NK-92 treated with Interleukin-12 subunit alpha and Interleukin-12 subunit beta, amount 100 ng/mL, for 24 hours (cell line): ENCODE measurements at places on chromosomes 4 and X.
A peak's percentile ranks its signal among the peaks of the same experiment; 100 is the strongest.

DNA sequence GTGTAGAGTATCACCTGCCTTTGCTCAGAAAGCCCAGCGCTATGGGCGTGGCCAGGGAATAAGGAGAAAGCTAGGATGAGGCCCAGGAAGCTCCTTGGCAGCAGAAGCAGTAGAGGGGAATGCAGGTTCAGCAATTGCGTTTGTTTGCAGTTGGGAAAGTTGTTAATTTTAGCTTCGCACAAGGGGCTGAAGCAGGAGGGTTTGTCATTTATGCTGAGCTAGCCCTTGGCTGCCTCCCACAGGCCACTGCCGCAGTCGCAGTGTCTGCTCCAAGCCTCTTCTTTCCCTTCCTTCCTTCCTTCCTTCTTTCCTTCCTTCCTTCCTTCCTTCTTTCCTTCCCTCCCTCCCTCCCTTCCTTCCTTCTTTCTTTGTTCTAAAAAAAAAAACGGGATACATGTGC is 21.5 kb downstream of the FRMPD3 start:
- DNase-seq = no peak

DNA sequence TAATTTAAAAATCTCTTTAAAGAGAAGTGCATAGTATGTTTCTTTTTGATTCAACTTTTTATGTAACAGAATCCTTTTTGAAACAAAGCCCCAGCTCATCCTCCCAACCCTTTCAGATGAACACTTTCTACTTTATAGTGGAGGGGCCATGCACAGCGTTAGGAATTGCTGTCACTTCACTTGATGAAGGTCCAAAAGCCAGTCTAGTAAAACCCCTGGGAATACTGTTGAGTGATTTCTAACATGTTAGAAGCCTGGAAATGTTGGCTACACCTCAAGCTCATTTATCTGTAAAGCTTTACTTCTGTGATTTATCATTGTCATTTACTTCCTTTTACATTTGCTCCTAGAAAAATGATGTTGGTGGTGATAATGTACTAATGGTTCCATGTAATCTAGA is 1608.9 kb upstream of the TENM3 start:
- no peak for DNase-seq

DNA sequence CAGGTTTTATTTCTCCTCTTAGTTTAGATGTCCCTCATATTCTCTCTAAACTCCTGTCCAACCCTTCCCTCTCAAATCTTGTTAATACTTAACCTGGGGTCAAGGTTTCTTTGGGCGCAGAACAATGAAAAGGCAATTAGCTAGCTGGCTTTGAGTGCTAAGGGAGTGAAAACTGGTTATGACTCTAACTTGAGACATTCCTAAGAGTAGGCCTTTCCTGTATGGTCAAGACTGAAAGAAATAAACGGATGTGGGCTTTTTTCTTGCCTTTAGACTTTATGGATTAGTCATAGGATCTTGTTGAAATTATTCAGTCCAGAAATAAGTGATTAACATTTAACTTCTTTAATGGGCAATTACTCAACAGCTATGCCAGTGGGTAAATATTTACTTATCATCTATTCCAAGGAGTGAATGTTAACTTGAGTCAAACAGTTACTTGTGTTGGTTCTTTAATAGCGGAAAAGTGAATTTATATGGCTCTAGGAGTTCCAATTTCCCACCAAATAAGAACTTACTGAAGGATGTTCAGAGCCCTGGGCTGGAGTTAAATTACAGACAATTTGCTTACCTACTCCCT is 141.7 kb upstream of the SCML1 start:
- no peak for DNase-seq

- no peak for DNase-seq
Observed at GRCh38 chrX:51876441-51876840, 17.0 kb upstream of the MAGED1 start.

- DNase-seq = peak; percentile 55
Observed at GRCh38 chr4:173370130-173370476, 651 bp upstream of the SAP30 start.

GRCh38 chr4:107564326-107564725 is 155.7 kb downstream of the PAPSS1 start:
- no peak for DNase-seq

- DNase-seq = no peak
Observed at GRCh38 chr4:145279122-145279960, 99.0 kb upstream of the OTUD4 start.

DNA sequence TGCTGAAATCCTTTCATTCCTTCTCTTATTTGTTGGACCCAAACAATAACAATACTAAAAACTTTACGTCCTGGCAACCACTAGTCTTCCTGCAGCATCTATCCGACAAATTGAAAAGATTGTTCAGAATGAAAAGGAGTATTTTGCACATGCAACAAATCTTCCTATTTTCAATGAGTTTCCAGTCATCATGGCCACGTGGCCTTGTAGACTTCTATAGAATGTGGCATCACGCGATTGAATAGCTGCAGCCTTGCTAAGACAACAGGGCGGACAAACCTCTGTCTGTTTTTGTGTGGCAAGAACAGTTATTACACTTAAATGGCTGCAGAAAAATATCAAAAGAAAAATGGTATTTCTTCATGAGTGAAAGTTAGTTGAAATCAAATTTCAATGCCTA is 297.9 kb upstream of the LCORL start:
- DNase-seq = no peak

GRCh38 chr4:120399826-120400225 is 333.2 kb upstream of the MAD2L1 start:
- DNase-seq = no peak

DNA sequence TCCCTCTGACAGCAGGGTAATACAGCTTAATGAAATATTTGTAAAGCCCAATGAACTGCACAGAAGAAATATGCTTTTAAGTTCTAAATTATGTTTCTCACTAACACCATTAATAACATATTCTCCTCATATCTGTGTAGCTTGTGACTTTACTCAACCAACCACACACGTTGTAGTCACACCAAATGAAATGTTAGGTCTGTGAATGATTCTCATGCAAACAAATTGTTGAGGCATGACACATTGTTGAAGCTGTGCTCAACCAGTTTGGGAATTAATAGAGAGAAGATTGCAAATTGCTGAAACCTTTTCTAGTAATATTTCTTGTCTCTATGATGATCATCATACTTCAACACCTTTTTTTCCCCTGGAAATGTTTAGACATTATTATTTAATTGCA is 645.9 kb downstream of the PCDH7 start:
- DNase-seq = no peak

DNA sequence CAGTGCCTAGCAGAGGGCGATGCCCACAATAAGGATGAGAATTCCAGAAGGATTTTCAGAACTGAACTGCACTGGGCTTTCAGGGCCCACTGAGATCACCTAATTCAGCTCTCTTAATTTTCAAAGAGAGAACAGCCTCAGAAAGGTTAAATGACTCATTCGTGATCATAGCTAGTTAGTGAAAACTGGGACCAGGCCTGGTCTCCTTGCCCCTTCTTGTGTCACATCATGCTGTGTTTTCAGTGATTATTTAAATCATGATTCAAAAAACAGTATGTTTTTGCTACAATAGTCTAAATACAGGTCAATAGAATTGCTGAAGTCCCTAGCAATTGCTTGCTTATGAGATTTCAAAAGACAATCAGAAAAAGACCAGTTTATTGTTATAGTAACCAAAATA is 136.4 kb upstream of the PLAC1 start:
- no peak for DNase-seq

GRCh38 chrX:13658602-13659001 is 5.7 kb downstream of the TCEANC start:
- no peak for DNase-seq

DNA sequence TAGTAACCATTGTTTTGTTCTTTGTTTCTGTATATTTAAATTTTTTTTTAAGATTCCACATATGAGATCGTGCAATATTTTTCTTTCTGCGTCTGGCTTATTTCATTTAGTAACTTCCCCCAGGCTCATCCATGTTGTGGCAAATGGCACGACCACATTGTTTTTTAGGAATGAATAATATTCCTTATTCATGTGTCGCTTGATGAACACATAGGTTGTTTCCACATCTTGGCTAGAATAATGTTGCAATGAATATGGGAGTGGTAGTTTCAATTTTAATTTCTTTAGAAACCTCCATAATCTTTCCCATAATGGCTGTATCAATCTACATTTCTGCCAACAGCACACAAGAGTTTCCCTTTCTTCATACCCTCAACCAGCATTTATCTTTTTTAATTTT is 166.8 kb upstream of the NR3C2 start:
- no peak for DNase-seq

DNA sequence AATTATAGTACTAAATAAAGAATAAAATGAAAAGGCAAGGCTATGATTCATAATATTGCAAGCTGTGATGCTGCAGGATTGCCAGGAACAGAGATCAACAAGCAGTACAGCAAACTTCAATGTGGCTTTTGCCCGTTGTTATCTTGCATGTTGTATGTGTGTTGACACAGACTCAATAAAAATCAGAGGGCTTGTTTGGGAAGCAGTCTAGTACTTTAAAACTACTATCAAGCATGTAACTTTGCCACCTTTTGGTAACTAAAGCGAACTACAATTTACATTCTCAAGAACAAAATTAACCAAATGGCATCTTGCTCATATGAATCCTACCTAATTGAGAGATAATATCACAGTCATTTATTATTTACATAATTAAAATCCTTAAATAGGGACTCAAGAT is 79.8 kb upstream of the GPM6A start:
- DNase-seq = no peak

- DNase-seq = no peak
Observed at GRCh38 chr4:40629401-40630334, at the start of gene RBM47. TSS of gene RBM47 (minus strand) at chr4:40629864. CDS start at chr4:40438893, 190,971 bp downstream.

DNA sequence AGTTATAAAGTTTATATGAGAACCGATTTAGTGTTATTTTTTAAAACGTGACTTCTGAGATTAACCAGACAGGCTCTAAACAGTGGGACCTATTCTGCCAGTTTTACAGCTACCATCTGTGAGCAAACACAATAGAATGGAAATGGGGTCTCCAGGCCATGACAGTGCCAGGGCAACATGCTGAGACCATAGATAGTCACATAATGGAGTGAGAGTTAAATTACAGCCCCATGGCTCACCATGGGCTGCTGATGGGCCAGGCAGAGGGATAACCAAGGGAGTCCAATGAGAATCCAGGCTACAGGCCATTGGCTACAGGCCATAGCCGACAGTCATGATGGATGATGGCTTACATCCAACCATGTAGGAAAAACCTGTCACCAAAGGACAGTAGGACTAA is 183.5 kb upstream of the NDP start:
- no peak for DNase-seq

GRCh38 chrX:70166601-70167590 is 10.4 kb upstream of the DGAT2L6 start:
- DNase-seq = no peak

DNA sequence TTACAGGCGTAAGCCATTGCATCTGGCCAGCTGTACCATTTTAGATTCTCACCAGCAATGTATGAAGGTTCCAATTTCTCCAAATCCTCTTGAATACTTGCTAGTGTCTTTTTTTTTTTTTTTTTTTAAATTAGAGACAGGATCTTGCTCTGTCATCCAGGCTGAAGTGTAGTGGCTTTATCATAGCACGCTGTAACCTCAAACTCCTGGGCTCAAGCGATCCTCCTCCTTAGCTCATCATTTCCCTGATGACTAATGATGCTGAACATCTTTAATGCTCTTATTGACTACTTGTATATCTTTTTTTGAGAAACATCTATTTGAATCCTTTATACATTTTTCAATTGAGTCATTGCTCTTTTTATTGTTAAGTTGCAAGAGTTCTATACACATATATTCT is 40.3 kb downstream of the HDAC8 start:
- no peak for DNase-seq

- no peak for DNase-seq
Observed at GRCh38 chrX:21379991-21380390, 5.8 kb downstream of the CNKSR2 start.

- DNase-seq = no peak
Observed at GRCh38 chrX:40151211-40152172, 53.7 kb upstream of the BCOR start.

DNA sequence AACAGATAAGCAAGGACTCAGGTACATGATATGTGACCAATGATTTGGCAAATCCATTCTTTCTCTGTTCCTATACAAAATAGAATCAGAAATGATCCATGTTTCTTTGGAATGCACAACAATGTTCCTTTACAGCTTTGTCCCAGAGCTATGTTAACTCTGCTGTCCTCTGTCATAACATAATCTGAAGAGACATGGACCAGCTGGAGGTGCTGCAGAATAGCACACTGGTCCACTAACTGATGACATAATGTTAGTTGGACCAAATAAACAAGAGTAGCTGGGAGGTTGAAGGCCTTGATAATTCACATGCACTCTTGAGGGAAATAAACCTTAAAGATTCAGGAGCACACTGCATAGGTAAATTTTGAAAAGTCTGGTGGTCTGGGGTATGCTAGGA is 23.0 kb upstream of the DHX15 start:
- DNase-seq = no peak

DNA sequence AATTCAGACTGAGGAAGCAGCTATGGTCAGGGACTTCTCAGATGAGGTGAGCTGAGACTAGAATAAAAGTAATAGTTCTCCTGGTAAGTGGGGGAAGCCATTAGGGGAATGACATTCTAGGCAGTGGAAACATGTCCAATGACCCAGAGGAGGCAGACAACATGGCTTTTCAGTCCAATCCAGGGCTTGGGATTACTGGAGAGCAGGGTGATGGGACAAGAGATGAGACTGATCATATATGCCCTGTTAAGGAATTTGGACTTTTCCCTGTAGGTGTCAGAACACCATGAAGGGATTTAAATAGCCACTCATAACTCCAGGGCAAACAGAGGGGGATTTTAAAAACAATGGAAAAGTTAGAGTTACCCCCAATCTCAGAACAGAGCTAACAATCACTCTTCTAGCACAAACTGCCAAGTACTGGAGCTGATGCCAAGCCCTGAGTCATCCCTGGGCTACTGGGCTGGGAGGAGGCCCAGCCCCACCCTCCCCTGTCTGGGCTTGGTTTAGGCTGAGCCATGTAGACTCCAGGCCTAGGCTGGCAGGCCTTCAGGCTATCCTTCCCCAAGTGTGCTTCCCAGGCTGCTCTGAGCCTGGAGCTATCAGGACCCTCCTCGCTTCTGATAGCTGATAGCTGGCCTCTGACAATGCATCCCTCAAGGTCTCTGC is 22.7 kb upstream of the MSN start:
- no peak for DNase-seq

- no peak for DNase-seq
Observed at GRCh38 chr4:38985410-38986100, 46.7 kb downstream of the TMEM156 start.

- no peak for DNase-seq
Observed at GRCh38 chr4:22413471-22413870, 102.4 kb downstream of the ADGRA3 start.

- DNase-seq = no peak
Observed at GRCh38 chrX:21155916-21156315, 218.3 kb upstream of the CNKSR2 start.

DNA sequence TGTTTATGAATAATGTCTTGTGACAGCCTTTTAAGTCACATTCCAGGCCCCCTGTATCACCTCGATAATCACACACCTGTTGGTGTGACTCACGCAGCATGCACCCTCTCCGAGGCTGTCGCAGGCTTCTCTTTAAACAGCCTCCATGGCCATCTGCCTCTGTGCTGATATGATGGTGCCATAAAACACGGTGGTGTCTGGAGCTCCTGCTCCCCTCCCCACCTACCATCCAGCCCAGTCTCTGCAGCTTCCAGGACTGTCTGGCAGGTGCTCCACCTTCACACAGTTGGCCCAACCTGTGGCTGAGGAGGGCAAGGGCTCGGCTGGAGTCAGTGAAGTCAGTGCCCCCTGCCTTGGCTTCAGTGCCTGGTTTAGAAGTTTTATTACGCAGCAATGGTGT is 173.8 kb upstream of the RPL34 start:
- DNase-seq = no peak
